HEK293T (cell line): ENCODE measurements at places on chromosomes 6 and 20.

DNA sequence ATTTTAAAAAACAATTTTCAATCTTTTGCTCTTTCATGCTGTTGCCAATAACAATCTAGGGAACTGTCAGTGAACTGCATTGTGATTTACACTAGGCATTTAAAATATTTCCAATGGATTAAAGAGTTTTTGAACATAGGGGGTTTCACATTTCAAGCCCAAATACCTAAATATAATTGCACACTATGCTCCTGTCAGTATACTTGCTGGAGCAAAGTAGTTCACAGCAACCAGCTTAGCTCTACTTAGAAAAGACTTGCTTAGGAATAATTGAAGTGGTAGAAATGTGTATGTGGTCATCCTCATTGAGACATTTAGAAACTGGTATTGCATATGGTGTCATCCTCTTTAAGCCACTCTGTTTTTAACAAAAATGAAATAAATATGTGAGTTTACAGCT lies 41.7 kb upstream of the REV3L start:
- no peak for DNase-seq

DNA sequence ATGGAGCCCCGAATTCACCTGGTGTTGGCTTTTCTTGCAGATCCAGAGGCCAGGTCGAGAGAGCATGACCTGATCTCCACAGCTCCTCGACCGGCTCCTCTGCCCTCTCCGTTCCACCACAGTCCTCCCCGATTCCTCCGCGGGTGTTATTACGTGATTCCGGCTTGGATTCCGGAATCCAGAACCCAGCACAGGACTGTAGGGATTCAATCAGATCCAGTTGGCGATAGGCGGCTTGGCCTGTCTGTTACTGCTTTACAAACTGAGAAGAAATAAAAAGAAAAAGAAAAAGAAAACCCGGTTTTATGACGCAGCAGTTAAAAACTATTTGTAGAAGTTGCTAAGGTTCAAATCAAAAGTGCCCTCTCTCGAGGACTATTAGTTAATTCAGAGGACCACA lies 222.7 kb downstream of the EYA2 start:
- DNase-seq = no peak

GRCh38 chr6:162679681-162680080 lies 47.9 kb downstream of the PRKN start:
- no peak for DNase-seq

- DNase-seq = no peak
Observed at GRCh38 chr20:48467622-48468021, 360.2 kb downstream of the PREX1 start.

- no peak for DNase-seq
Observed at GRCh38 chr20:57980506-57980905, 247.9 kb downstream of the ANKRD60 start.

- DNase-seq = no peak
Observed at GRCh38 chr6:21496706-21497105, 96.8 kb upstream of the SOX4 start.

- no peak for DNase-seq
Observed at GRCh38 chr6:32083812-32084768, 25.0 kb downstream of the TNXB start.

DNA sequence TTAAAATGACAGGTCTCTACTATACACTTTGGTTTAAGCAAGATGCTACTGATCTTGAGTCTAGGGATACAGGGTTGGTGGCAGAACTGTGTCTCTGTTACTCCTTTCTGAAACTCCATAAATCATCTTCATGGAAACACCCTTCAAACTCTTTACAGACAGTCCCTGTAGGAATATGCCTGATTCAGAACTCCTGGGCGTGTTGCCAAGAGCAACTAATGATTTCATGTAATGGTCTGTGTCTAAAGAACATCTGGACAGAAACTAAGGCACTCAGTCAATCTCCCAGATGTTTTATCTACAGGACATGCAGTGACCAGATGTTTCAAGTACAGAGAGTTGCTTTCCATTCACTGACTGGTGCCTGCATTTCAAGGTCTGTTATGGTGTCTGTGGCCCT lies 464.4 kb upstream of the CHD6 start:
- no peak for DNase-seq

- DNase-seq = no peak
Observed at GRCh38 chr6:11738661-11739375, 39.8 kb downstream of the ADTRP start.

- no peak for DNase-seq
Observed at GRCh38 chr6:12009876-12010634, 2.1 kb upstream of the HIVEP1 start.

DNA sequence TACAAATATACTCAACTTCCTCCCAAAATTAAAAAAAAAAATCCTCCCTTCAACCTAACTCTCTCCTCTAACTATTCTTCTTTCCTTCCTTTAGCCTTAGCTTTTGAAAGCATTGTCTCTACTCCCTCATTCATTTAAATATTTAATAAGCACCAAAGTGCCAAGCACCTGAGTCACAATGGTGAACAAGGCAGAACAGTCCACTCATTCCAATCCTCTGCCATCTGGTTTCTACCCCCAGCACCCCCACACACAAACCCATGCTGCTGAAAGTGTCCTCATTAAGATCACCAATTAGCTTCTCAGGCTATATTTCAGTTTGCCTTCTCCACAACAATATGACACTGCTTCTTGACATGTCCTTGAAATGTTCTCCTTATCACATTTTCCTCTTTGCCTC lies 76.3 kb downstream of the DTNBP1 start:
- DNase-seq = no peak

DNA sequence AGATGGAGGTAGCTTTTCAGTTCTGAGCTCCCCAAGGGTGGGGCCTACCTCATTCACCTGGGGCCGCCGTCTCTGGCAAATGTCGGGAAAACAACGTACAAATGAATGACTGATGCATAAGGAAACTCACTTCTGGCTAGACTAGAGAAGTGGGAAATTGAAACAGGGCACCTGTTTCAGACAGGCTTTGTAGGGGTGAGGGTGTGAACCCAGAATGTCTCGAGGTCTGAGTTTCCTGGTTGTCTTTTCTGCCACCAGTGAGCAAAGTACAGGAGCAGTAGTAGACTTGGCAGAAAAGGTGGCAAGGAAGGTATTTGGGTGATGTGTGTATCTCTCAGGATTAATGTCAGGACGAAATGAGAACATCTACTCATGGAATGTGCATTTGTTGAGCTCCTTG lies 308.5 kb downstream of the CLIC5 start:
- DNase-seq = no peak

DNA sequence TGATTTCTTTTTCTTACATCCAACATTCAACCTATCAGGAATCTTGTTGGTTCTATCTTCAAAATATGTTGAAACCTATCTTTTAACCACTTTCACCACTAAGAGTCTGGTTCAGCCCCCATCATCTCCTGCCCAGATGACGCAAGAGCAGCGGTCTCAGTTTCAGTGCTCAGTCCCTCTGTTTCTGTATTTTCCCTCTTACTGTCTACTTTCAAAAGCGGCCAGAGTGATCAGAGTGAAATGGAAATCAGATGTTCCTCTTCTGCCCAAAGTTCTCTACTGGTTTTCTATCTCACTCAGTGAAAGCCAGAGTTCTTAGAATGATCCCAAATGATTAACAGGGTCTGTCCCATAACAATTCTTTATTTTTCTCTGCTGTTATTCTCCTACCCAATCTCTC lies 147.9 kb upstream of the PDE7B start:
- DNase-seq = no peak
